AML-193 (cell line): ENCODE measurements at places on chromosomes 11 and 22.
A peak's percentile ranks its signal among the peaks of the same experiment; 100 is the strongest.

DNA sequence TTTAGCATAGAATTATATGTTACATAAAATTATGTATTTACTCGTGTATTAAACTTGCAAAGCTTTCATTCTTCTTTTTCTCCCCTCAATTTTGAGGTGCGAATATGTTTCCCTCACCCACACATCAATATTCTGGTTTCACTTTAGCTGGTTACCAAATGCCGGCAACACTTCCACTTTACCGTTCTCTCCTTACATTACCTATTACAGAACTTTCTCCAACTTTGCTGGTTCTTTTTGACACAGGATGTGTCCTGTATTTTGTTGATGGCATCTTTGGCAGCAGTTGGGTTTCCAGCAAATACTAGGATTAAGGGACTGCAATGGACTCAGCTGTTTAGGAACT is 84.9 kb downstream of the PRR5L start:
- peak; percentile 33 for DNase-seq

- DNase-seq: no peak
Measured at GRCh38 chr11:35962369-35963138, 18.7 kb downstream of the LDLRAD3 start.

DNA sequence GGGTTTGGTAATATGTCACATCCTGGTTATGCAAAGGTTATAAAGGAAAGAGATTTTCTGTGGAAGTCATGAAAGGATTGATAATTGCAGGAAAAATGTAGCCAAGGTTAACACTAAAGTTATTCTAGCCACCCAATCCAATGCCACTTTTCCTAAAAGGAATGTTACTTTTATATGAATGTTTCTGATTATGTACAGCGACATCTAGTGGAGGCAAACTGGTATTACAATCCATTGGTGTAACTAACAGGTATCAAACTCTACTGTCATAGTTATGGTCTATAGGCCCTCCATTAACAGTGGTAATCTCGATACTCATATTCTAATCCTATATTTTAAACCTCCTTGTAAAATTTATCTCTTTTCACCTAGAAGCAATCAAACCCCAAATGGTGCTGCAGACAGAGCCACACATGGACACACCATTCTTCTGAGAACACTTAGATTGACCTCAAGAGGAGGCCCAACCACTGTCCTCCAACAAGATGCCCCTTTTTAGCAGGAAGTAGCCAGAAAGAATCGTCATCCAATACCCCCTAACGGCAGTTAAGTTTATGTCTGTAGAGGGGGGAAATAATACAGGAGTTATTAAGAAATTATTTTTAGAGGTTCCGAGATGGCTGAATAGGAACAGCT is 74.9 kb upstream of the RAG2 start:
- peak; percentile 29 for DNase-seq

- no peak for DNase-seq
Measured at GRCh38 chr22:49205483-49205800, 622.2 kb downstream of the BRD1 start.

DNA sequence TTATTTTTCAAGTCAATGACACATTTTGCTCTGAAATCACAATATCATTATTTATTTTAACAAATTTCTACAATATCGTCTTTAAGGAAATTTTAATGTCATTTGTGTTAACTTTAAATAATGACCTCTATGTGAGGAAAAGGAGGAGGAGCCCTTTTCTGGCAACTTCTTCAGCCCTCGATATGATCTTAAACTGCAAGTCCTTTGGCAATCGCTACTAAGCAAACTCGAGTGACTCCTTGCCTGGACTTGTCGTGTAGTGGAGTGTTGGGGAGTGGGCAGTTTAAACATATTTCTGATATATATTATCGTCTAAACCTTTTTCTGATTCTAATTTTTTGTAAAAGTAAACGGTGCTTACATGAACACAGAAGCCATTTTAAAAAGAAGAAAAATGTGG is 16.7 kb downstream of the ETS1 start:
- no peak for DNase-seq

- no peak for DNase-seq
Measured at GRCh38 chr11:86940122-86940777, 14.9 kb downstream of the FZD4 start.
